C1 segment of cervical spinal cord (tissue), 14 donors: ENCODE measurements at places on chromosomes 13 and 19.

- DNase-seq: no peak
Measured at GRCh38 chr13:112980434-112980833, 11.4 kb downstream of the MCF2L start.

DNA sequence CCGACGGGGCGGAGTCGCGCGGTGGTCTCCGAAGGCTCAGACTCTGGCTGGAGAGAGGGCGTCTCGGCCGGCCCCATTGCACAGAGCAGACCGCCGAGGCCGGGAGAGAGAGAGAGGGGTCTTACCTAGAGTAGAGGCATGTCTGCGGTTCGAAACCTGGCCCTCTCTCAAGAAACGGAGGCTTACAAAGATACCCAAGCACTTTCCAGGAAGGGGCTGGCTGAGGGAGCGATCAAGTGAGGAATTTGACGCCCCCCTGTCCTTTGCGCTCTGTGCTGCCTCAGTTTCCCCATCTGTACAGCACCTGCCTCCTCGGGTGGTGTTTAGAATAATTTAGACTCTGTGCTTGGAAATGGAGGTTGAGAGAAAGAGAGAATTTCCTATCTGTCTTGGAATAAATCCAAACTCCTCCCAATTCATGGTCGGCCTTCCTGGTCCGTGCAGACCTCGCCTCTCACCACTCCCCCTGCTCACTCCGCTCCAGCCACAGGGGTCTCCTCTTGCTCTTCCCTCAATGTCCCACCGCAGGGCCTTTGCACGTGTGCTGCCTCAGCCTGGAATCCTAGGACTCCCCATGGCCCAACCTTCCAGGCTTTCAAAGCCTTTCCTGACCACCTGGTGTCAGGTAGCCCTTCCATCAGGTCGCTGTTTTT is 658 bp upstream of the ISOC2 start:
- DNase-seq: no peak

GRCh38 chr19:17192751-17193150 is 22.4 kb upstream of the USE1 start:
- DNase-seq: no peak

DNA sequence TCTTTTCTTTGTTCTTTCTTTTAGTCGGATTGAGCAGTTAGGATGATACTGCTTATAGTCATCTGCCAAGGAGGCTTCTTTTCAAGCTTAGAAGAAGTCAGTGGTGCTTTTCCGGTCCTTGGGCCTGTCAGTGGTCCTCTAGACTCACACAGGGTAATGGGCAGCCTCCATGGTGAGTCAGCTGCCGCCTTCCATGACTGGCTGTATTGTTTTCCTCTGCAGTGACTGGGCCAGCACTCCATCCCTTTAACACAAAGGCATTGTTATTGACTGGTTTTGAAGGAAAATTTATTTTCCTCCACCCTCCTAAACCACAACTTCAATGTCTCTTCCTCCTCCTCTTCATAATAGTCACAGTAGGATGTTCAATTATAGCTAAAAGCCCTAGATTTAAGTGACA is 47.1 kb upstream of the CNMD start:
- DNase-seq: peak; percentile 73

DNA sequence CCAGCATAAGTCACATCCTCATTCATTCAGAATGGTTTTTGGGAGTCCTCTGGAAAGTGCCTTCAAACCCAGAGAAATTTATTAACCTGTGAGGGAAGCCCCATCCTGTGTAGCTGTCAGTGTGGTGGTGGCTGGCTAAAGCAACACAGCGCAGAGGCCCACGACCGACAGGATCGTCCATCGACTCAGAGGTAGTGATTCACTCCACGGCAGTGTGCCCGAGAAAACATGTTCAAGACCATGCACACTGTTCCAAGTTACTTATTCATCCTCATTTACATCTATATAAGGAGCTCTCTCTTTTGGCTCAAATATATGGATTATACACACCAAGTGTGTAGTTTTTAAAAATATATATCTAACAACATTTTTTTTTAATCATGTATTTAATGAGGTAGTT is 96.3 kb upstream of the SLC15A1 start:
- no peak for DNase-seq

DNA sequence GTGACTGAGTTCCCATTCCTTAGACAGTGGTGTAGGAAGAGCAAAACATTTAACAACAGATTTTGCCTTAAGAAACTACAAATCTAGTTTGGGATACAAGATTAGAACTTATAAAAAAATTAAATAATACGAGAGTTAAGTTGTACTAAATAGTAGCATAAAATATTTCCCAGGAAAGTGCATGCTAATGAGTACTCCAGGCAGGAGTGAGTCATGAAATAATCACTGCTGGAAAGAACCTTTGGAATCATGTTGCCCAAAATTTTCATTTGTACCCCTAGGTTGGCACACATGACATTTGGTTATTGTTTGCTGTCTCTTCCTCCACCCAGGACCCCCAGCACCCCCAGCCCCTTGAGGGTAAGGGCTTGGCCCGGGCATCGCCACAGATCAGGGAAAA is 26.3 kb upstream of the KL start:
- DNase-seq: no peak
